ENCODE measurements at places on chromosomes 4 and X.

DNA sequence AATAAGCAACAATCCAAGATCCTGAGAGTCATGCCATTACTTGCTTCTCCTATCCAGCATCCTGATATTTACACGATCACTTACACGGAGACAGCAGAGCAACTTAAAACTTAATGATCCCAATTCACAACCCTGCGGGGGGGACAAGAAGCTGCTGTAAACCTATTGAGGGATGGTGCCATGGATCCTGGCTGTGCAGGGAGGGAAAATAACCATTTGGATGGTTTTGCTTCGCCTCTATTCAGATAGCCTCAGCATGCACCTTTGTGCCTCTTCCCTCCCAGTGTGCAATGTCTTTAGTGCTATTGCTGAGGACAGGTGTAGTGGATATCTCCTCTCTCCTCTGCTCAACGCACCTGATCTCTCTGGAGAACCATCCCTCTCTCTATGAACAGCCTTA, 89.7 kb upstream of the PPARGC1A start:
- no peak for DNase-seq

DNA sequence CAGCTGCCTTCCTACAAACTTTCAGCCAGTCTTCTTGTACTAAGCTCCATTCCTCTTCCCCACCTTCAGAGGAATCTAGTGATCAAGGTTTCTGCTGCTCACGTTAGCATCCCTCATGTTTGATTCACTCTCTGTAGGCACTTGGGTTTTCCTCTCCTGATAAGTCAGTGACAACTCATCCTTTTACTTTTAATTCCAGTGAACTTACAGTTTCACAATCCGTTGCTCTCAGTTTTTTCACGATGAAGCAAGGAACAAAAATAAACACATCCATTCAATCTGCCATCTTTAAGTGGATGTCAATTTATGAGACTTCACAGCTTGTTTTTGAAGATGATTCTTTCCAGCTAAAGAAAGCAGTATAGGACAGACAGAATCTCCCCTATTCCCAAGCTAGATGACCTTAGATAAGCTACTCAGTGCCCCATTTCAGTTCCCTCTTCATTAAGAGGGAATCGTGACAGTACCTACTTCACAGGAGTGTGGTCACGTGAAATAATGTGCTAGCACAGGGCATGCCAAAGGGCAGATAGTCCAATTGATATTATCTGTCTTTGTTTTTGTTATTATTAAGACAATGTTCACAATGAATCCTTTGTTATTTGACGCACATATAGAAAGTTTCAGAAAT, 234.3 kb downstream of the PALLD start:
- DNase-seq, result no peak

- no peak for DNase-seq
These were observed 166.4 kb downstream of the DCLK2 start for GRCh38 chr4:150244600-150244999.

- DNase-seq, result no peak
These were observed 84.8 kb upstream of the ZFP42 start for GRCh38 chr4:187910741-187911140.

DNA sequence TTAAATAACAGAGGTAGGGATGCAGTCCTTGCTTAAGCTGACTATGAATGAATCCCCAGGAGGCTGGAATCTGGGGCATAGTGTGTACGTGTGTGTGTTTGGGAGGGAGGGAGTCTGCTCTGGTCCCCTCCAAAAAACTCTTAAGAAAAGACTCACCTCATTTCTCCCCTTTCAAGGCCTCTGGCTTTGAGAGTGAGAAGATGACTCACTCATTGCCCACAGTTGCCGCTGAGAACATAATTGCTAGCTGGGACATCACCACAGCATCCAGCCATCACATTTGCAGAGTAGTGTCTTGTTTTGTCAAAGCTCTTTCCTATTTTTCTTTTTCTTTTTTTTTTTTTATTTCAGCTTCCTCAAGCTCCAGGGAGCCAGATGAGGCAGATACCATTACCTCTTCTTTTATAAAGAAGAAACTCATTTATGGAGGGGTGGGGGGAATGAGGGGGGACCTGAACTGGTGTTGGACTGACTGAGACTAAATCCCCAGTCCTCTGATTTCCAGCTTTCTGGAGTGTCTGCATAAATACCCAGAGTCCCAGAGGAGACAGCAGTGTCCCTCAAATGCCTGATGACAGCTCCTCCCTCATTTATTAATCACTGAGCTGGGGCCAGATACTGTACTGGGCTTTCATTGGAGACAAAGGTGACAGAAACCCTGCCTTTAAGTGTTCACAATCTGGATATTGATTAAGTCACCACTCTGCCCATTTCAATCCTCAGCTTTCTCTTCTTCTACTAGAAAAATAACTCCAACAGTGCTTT, 61.9 kb upstream of the LAS1L start:
- DNase-seq, result peak; percentile 15

DNA sequence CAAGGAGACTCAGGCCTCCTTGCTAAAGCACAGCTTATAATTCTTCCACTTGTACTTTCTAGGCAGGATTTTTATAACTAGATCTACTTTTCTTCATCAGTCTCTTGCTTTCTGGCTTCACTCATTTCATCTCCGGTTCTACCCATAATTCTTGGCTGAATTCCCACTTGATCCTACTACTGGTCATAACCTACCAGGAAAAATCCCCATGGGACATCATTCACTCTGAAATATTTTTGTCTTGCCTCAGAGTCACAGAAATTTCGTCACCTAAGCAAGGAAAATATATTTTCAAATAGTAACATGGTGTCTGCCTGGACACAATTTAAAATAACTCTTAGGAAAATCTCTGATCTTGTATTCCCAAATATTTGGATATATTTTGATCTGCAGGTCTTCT, 122.3 kb downstream of the TEX13A start:
- no peak for DNase-seq

- peak; percentile 58 for DNase-seq
These were observed 9.4 kb downstream of the TMEM187 start for GRCh38 chrX:153981771-153982533.

- DNase-seq, result no peak
These were observed 274.1 kb upstream of the GK2 start for GRCh38 chr4:79682161-79682560.

GRCh38 chr4:6644792-6645530, 4.5 kb downstream of the MRFAP1 start:
- DNase-seq, result no peak

GRCh38 chr4:180565856-180566431, 1677.3 kb upstream of the TENM3 start:
- DNase-seq, result no peak

GRCh38 chr4:105210916-105211315, 64.2 kb downstream of the TET2 start:
- no peak for DNase-seq

DNA sequence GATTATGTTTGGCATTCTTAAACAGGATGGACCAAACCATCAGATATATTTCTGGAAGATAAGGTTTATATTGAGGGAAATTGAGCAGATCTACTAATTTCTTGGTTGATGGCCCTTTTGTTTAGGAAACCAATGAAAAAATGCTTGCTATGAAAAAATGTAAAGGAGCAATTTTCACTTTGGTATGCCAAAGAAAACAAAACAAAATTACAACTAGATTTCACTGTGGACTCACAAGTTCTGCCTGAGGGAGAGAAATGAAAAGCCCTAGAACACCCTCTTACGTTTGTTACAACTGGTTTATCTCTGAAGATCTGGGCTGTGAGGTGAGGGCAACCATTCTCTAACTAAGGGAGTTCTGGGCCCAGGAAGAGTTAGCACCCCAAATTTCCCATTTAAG, 122.5 kb upstream of the IL15 start:
- no peak for DNase-seq

GRCh38 chrX:13667919-13668318, 15.0 kb downstream of the TCEANC start:
- DNase-seq, result no peak

DNA sequence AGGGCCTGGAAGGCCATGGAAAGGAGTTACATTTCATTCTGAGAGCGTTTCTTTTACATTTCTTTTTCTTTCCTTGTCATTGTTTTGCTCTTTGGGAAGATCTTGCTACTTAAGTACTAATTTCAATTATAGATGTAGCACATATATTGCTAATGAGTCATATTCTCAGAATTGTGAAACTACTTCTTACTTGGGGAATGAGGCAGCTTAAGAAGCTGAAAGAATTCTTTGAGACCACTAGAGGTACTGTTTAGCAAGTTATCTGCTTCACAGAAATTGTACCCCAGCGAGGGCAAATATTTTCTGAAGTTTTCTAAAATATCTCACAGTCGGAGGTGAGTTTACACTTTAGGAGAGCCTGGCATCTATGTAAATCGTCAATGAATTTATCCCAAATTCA, 100.6 kb downstream of the AFF2 start:
- DNase-seq, result no peak

DNA sequence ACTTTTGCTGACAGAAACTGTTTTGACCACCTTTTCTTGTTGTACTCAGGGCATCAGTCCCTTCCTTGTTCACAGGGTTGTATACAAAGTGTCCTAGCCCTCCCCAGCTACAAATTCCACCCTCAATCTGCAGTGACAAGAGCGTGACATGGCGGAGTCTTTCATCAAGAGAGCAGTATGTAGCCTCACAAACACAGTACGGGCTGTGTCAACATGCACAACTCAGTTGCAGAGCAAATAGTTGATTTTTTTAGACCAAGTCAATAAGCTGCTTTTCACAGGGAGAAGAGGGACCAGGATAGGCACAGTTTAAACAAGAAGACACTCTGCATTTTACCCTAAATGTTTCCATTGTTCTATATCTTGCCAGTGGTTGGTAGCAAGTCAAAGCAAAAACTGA, 8.6 kb upstream of the HS6ST2 start:
- no peak for DNase-seq

DNA sequence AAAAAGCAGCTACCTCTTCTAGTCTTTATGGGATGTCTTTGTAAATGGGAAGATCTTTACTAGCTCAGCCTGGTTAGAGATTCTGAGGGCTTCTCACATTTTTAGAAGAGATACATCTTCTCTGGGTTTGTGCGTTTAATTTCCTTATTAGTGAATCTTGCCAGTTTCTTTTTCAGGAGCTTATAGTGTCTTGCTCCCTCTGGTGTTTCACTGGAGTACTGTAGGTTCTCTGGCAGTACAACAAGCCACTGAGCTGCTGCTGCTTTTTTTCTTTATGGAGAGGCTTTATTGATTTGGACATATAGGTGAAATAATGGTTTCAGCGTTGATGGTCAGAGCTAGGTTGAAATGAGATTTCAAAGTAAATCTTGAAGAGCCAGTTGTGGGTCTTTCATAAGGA, 82.9 kb downstream of the LAS1L start:
- DNase-seq, result peak; percentile 15

- DNase-seq, result no peak
These were observed 80.8 kb upstream of the CLNK start for GRCh38 chr4:10765386-10765785.

- DNase-seq, result no peak
These were observed 3.1 kb downstream of the PDGFC start for GRCh38 chr4:156968479-156968984.

DNA sequence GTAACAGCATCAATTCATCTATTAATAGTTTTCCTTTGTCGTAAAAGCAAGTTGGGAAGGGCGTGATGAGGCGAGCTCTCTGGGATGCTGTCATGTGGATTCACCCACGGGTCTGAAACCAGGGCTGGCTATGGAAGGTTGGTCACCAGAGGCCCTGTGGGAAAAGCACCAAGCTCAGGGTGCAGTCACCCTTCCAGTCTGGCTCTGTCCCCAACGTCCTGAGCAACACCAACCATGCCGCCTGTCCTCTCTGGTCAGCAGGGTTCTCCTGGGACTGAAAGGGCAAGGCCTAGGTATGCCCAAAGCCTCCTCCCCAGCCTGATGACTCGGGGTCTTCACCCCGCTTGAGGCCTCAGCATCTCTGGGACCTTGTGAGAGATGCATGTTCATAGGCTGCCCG, 97.2 kb upstream of the MSX1 start:
- DNase-seq, result no peak

DNA sequence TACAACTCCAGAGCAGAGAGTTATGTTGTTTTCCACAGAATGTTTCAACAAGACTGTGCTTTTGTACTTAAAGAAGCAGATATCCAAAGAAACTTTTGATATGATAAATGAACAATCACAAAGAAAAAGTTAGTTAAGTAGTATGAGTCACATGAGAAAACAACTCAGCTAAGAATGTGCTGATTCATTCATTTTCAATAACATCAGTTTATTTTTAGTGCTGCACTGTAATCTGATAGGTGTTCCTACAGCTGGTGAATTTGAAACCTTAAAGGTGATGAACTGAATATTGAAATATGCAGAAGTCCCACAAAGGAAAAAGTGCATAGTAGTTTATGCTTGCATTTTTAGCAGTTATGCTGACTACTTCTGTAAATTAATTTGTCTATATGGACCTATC, 180.3 kb upstream of the TENM3 start:
- DNase-seq, result no peak

DNA sequence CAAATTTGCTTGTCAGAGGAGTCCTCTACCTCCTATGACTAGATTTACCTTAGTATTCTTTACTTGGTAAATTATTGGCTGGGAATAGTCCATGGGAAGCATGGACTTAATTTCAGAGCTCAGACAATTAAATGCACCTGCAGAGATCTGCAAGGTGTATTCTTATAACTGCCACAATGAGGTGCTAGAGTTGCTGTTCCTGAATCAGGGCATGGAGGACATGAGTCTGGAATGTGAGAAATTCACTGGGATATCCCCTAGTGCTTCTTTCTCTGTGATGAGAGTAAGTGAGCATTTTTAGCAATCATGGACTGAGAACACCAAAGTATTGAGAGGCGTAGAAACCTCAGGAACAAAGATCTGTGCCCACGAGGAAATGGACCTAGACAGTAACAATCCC, 32.9 kb upstream of the GRID2 start:
- DNase-seq, result no peak

GRCh38 chrX:23765868-23766267, 17.1 kb upstream of the SAT1 start:
- no peak for DNase-seq

GRCh38 chr4:122978109-122978508, 55.7 kb upstream of the NUDT6 start:
- no peak for DNase-seq

GRCh38 chr4:152065545-152065944, 304.7 kb upstream of the GATB start:
- peak; percentile 41 for DNase-seq

DNA sequence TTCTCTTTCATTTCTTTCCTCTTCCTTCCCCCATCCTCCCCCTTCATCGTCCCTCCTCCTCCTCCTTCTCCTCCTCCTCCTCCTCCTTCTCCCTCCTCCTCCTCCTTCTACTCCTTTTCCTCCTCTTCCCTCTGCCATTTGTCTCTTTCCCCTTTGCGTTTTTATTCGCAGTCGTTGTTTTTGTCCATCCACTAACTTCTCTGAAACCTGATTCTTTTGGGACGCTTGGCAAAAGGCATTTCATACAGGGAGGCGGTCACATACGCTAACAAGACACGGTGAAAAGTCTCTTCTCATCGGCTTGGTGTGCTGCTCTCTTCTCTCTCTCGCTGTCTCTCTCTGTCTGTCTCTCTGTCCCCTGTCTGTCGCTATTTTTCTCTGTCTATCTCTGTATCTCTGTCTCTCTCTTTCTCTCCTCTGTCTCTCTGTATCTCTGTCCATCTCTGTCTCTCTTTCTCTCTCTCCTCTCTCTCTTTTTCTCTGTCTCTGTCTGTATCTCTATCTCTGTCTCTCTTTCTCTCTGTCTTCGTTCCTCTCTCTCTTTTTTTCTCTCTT, 5.4 kb upstream of the SHOX start:
- no peak for DNase-seq

GRCh38 chr4:17447675-17448298, 64.1 kb downstream of the QDPR start:
- DNase-seq, result peak; percentile 69

Data from T-helper 2 cell (primary cell).